COLO829 (cell line): ENCODE measurements at places on chromosomes 13 and 19.

GRCh38 chr19:45455707-45456499 lies 11.9 kb upstream of the FOSB start:
- peak; percentile 89 for DNase-seq

GRCh38 chr13:73417012-73417615 lies 358.3 kb downstream of the KLF5 start:
- DNase-seq: no peak

- no peak for DNase-seq
Observed at GRCh38 chr13:46401432-46401831, 14.4 kb upstream of the RUBCNL start.

DNA sequence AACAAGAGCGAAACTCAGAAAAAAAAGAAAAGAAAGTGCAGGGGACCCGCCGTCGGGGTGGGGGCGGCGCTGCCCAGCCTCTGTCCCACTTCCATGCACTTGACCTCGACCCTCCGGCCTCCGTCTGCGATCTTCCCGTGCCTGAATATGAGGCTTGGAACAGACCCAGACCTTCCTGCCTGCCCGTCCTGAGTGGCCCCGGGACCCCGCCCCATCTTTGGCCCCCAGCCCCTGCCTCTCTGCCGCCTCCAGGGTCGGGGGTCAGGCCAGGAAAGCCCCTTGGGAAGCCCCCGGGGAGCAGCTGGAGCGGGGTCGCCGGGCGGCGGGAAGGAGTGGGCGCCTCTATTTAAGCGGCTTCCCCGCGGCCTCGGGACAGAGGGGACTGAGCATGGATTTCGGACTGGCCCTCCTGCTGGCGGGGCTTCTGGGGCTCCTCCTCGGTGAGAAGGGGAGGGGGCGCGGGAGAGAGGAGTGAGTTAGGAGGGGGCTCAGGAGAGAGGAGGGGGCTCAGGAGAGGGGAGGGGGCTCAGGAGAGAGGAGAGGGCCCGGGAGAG lies at the start of gene MADCAM1:
Gene MADCAM1, plus strand, starts transcription at position 375 of the 554 bp plus-strand sequence. Its CDS starts 14 bp downstream, at position 389.
- no peak for DNase-seq

DNA sequence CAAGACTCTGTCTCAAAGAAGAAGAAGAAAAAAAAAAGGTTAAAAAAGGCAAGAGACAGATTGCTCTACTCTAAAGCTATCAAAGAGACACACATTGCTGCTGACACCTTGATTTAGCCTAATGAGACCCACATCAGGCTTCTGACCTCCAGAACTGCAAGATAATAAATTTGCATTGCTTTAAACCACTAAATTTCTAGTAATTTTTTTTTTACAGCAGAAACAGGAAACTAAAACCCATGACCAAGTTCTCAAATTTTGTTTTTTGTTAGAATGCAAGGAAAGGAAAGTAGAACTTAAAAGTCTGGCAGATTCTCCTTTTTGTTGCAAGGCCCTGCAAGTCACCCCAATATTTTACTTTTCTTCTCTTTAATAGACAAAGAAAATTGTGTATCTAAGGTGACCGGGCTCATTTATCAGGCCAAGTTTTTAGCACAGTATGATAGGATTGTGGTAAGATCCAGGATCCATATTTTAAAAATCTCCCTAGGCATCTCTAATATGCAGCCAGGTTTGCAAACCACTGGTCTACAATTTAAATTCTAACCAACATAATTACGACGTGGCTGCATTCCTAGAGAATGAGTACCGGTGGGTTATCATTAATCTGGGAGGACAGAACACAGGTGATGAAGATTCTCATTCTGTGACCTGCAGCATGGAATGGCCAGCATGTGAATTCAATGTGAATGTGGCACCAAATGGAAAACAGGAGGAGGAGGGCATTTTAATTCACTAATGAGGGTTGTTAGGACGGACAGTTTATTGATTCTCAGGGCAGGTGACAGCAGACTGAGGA lies 56.7 kb upstream of the MED4 start:
- DNase-seq: no peak

GRCh38 chr19:1076951-1077350 lies 10.0 kb downstream of the ARHGAP45 start:
- no peak for DNase-seq

DNA sequence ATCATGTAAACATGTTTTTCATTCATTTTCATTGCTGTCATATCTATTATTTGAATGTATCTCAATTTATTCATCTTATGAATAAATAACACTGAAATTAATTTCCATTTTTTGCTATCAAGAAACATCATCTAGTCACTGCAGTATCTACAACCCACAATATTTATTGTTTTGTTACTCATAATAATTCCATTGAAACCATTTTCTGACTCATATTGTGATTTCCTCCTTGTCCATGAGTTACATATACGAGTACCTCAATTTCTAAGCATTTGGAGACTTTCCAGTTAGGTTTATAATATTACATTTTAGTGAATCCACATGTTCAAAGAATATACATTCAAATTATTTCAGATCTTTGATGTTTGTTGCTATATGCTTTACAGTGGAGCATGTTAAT lies 1524.0 kb downstream of the SLITRK1 start:
- DNase-seq: no peak

DNA sequence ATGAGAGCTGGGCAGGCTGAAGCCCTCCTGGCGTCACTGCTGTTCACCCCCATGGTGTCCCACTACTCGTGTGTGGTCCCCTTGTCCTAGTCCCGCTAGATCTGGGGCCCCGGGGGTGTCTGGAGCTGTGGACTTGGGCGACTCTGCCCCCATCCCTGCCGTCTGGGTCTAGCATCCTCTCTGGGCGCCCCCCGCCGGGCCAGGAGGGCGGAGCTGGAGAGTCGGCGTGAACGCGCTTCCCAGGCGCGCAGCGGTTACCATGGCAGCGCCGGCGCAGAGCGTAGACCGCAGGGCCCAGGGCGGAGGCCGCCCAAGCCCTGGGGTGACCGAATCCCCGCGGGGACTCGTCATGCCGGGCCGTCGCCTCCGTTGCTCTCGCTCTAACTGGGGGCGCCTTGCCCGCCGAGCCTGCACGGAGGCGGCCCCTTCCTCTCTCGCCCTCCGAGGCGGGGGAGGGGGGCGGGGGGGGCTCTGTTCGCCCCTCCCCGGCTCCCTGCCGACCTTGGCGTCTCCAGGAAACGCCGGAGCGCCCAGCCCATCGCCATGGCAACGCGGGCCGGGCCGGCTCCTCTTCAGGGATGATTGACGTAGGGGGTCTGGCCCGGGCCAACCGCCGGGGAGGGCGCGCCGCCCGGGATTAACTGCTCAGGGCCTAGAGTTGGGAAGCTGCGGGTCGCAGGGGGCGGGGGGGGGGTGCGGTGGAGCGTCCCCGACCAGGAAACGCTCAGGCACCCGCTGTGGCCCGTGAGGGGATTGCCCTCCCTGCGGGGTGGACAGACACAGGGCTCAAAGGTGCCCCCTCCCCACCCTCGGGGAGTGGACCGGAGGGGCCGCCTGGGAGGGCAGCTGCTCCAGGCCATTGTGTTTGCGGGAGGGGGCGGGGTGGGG lies 8.9 kb downstream of the ISYNA1 start:
- no peak for DNase-seq

- DNase-seq: peak; percentile 39
Observed at GRCh38 chr13:29713839-29714238, 118.4 kb upstream of the SLC7A1 start.

- DNase-seq: no peak
Observed at GRCh38 chr13:28493740-28494503, 1.0 kb downstream of the FLT1 start.

DNA sequence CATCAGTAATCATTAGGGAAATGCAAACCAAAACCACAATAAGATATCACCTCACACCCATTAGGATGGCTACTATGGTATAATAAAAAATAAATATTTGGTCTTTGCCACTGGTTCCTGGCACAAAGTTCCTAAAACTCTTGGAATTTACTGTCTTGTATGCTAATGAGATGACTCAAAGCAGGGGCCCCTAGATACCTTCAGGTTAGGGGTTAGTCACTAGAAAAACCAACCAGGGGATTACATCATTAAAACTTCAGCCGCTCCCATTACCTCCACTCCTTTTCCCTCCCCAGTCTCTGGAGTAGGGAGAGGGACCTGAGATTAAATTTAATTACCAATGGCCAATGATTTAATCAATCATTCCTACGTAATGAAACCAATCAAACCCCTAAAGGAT lies 49.6 kb downstream of the THSD1 start:
- DNase-seq: no peak

GRCh38 chr13:46782066-46782465 lies 14.9 kb downstream of the ESD start:
- no peak for DNase-seq

- DNase-seq: no peak
Observed at GRCh38 chr19:45173816-45174215, 4.2 kb downstream of the TRAPPC6A start.

- DNase-seq: no peak
Observed at GRCh38 chr19:3075605-3076431, 13.5 kb upstream of the TLE5 start.

- DNase-seq: no peak
Observed at GRCh38 chr13:64074971-64075474, 2659.4 kb upstream of the PCDH20 start.

- DNase-seq: no peak
Observed at GRCh38 chr13:22862478-22862877, 318.3 kb upstream of the SGCG start.

DNA sequence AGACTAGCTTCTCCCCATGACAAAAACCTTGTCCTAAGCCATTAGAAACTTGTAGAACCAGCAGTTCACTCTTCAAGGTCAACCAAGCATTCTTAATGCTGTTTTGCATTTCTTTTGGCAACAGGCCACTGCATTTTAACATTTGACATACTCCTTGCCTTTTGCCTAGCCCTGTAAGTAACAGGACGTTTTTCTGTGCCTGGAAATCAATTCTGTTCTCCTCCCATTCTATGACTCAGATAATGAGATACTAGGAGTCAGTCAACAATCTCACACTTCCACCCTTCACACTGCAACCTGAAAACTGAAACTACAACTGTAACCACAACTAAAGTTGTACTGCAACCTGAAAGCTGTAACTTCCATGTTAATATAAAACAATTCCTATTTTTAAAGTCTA lies 268.7 kb downstream of the MZT1 start:
- no peak for DNase-seq

GRCh38 chr19:2798733-2799132 lies 13.4 kb downstream of the THOP1 start:
- DNase-seq: no peak

GRCh38 chr13:75689686-75690085 lies 53.6 kb downstream of the LMO7 start:
- no peak for DNase-seq

DNA sequence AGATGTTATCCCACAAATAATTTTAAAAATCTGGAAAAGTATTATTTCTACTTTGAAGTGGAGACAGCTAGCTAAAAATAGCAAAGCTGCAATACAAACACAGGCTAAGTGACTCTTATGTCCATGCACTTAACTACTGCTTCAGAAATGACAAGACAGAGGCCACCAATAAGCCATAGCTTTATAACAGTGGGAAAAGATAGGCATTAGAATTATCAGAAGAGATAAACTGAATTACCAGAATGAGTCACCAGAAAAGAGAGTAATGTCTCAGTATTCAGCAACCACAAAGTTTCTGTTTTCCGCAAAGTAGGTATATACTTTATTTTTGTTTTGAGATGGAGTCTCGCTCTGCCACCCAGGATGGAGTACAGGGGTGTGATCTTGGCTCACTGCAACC lies 17.1 kb downstream of the CLN5 start:
- DNase-seq: no peak

DNA sequence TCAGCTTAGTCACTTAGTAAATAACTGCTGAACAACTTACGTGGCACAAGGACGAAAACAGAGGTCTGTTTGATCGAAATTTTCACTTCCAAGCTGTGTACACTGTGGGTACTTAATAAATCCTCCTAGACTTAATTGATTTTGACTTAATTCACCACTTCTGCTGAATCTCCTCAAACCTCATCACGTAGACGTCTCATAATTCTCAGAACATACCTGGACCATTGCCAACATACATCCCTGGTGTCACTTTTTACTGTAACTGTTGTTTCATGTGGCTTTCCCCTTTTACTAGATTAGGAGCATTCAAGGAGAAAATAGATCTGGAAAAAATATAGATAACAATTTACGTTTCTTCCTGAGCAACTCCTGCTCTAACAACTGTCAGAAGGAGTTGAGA lies 105.0 kb downstream of the MBNL2 start:
- DNase-seq: no peak

- DNase-seq: no peak
Observed at GRCh38 chr13:79943346-79944023, 397.4 kb downstream of the SPRY2 start.

GRCh38 chr13:110356362-110356761 lies 49.3 kb downstream of the COL4A2 start:
- no peak for DNase-seq

DNA sequence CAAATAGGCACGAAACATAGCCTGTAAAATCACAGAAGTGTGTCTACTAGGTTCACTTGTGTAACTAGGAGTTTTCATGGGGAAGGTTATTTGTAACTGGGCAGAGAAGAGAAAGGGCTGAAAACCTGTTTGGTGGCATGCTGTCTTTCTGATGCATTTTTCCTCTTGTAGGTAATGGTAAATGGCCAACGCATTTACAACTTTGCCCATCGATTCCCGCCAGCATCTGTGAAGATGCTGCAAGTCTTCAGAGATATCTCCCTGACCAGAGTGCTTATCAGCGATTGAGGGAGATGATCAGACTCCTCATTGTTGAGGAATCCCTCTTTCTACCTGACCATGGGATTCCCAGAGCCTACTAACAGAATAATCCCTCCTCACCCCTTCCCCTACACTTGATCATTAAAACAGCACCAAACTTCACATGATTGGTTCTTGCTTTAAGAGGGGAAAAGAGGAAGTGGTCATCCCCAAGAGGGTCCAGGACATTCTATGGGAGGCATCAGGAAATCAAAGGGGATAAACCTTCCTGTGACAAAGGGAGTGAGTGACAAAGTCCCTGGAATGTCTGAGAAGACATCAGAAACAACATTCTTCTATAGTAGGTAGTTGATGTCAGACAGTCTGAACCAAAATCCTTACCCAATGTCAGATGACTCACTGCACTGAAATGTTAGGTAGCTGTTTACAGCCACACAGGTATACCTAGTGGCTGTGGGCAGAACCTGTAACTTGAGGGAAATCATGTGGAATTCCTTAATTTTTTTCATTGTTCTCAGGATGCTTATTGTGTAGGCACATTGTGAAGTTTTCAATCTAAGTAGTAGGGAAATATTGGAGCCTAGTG lies 5.0 kb downstream of the LGALS14 start:
- DNase-seq: no peak
